ENCODE measurements at places on chromosomes 7 and 10.

DNA sequence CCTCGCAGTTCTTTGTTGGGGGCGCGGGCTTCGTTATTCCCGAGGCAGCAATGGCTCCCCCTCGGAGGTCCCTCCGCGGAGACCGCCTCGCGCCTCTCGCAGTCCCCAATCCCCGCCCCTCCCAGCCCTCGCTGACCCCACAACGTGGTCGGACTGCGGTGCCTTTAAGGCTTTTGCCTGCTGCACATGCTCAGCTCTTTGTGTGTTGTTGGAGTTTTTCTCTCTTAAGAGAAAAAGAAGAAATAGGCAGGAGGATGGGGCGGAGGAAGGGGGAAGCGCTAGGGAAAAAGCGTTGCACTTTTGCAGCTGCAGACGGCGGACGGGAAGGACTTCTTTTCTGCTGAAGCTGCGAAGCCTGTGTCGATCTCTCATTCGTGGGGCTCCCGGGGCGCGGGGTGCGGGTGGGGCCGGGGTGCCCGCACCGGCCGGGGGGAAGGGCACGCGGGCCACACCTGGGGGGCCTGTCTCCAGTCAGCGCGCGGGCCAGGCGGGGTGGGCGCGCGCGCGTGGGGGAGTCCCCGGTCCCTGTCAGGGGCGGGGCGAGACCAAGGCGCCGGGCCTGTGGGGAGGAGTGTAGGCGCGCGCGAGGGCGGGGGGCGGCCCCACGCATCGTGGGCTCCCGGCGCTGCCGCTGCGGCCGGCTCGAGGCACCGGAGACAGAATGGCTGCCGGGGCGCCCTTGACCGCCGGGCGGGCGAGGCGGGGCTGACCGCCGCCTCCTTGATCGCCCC, 445 bp upstream of the ATRNL1 start:
- DNase-seq: no peak

- DNase-seq: no peak
Observed at GRCh38 chr7:96328016-96328415, 6.1 kb upstream of the SLC25A13 start.

- no peak for DNase-seq
Observed at GRCh38 chr10:52814506-52814905, 41.9 kb upstream of the MBL2 start.

DNA sequence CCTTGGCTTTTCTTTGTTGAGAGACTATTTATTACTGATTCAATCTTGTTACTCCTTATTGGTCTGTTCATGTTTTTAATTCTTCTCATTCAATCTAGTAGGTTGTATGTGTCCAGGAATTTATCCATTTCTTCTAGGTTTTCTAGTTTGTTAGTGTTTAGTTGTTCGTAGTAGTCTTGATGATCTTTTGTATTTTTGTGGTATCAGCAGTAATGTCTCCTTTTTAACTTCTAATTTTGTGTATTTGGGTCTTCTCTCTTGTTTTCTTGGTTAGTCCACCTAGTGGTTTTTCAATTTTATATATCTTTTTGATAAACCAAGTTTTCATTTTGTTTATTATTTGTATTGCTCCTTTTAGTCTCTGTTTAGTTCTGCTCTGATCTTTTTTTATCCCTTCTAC, 546.9 kb upstream of the TPK1 start:
- no peak for DNase-seq

DNA sequence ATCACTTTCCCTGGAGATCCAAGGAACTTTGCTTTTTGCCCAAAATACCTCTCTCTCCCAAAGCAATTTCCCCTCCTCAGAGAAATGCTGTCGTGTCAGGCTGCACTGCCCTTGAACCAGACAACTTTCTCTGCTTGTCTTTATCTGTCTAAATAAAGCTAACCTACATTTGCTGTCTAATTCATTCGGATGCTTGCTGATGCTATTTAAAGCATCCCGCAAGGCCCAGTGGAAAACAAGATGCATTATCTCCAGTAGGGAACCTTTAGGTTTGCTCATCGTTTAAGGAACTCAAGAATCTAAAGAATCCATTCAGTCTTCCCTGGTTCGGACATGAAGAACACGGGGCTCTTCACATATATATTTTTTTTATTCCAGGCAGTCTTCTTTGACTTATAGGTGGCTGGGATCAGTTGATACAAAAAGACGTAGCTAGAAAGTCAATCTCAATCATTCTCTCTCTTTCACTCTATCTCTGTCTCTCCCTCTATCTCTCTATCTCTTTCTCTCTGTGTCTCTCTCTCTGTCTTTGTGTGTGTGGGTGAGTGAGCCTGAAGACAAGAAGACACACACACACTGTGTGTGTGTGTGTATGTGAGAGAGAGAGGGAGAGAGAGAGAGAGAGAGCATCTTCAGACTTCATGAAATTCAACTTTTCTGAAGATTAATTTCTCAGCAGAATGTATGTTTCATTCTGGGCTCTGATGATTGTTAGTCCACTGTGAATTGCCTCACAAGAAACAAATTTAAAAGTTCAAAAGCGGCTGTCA, 92.8 kb upstream of the MKLN1 start:
- no peak for DNase-seq

- no peak for DNase-seq
Observed at GRCh38 chr7:4951903-4952636, 6.9 kb downstream of the MMD2 start.

DNA sequence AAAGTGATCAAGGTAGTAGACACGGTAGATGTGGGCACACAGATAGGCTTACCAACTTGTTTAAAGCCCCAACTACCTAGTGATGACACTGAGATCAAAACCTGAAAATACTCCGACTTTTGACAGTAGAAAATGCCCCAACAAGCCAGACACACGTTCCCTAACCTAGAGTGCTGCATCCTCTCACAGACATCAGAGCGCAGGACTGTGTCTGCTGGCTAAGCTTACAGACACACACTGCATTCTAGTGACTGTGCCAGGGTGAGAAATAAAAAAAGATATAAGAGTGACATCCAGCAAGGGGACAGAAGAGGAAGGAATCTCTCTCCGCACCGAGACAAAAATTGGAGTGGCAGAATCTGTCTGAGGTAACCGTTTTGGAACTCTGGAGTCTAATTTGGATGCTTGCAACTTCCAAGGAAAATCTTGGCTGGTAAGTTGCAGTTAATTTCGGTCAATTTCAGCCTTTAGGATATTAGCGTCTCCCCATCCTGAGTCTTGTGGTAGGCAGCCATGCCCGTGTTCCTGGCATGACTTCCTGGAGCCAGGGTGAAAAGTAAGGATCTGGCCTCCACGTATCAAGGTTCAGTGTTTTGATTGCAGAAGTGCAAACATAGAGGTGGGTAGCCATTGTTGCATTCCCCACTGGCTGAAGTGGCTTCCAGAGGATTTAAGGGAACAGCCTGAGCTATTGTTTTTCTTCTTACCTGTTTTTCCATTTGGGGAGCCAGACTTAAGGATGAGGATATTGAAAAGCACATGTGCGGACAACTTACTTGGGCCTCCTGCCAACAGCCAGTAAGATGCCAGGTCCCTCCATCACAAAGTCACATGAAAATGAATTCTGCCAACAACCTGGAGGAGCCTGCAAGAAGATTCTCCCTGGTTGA, 124.1 kb downstream of the SMURF1 start:
- DNase-seq: no peak

DNA sequence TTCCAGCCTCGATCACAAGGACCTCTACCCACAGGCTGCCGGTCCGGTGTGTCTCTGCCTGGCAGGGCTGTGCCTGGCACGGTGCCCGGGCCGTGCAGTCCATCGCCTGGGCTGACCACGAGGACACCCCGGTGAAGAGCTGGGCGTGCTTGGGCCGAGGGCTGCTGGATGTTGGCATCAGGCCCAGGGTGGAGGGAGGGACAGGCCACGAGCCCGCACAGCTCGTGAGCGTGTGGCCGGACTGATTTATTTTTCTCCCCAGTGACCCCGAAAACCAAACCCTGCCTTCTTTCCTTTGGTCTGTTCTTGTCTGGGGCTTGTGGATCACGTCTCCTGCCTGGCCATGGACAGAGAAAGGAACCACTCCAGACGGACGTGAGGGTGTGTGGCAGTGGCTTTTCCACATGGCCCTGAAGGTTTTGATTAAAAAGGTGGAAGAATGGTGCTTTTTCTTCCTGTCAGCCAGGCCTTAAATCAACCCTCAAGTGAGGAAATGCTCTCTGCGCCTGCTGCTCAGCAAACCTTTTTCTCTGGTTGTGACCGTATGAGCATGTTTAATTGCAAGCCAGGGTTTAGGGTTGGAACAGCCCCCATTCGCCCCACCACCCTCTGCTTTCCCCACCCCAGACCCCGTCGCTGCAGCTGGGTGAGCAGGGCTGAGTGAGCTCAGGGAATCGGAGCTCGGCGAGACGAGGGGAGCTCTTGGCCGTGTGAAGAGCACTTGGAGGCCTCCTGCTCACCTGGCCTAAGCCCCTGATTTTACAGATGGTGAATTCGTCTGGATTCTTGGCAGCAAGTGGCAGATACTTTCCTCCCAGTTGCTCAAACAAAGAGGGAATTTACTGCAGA, 130.1 kb downstream of the RGS10 start:
- DNase-seq: no peak
